ENCODE measurements at places on chromosomes 6 and 20.

DNA sequence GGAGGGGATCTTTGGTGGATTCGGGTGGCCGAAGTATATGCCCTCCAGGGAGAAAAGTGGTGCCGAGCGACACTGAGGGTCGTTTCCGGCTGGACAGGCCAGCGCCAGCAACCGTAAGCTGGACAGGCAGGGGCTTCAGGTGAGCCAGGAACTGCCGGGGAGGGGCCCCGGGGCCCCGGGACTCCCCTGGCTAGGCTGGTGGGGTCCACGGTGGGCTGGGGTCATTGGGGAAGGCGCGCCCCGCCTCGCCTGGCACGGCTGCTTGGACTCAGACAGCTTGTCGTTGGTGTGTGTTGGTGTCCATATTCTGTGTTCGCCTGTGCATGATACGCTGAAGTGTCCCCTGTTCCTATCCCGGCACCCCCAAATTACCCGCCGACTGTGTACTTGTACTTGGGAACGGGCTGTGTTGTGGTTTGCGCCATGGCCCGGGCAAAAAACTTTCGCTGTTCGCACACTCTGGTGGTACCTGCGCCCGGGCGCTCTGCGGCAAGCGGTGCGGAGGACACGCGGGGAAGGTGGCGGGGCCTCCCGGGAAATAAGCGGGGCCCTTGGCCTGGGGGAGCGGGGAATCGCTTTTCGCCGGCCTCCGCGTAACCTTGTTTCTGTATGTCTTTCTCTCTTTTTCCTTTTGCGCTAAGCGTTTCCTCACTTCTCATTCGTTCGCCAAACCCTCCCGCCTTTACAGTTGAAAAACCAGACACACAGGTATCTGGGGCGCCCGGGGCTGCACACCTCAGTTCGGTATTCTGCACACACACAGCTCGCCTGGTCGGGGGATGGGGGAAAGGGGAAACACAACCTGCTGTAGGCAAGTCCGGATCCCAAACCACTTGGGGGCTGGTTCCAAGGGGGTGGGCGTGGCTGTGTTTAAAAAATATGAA is 3.2 kb downstream of the GNAS start:
- no peak for DNase-seq

DNA sequence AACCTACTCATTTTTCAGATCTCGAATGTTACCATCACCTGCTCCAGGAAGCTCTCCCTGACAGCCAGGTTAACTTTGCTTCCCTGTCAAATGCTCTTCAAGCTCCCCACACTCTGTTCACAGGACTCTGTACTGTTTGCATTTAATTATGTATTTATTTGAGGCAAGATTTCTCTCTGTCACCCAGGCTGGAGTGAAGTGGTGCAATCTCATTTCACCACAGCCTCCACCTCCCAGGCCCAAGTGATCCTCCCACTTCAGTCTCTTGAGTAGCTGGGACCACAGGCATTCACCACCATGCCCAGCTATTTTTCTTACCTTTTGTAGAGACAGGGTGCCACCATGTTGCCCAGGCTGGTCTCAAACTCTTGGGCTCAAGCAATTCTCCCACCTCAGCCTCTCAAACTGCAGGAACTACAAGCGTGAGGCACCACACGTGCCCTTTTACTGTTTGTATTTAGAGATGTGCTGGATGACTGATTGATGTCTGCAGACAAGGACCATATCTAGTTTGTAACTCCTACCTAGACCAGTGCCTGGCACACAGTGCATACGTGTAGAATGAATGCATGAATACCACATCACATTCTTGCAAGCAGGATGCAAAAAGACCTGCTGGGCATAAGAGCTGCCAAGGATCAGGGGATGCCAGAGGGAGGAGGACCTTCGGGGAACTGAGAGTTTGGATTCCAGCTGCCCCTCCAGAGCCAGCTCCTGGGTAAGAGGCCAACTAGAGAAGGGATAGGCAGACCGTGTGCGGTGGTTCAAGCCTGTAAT is 15.6 kb upstream of the CBFA2T2 start:
- DNase-seq, result no peak

- no peak for DNase-seq
Measured at GRCh38 chr6:168090706-168091105, 11.7 kb upstream of the FRMD1 start.

GRCh38 chr20:43748274-43748673 is 21.5 kb upstream of the GTSF1L start:
- DNase-seq, result no peak

GRCh38 chr20:56722042-56722441 is 92.9 kb downstream of the TFAP2C start:
- peak; percentile 21 for DNase-seq

GRCh38 chr20:16555754-16556153 is 17.5 kb downstream of the KIF16B start:
- no peak for DNase-seq

DNA sequence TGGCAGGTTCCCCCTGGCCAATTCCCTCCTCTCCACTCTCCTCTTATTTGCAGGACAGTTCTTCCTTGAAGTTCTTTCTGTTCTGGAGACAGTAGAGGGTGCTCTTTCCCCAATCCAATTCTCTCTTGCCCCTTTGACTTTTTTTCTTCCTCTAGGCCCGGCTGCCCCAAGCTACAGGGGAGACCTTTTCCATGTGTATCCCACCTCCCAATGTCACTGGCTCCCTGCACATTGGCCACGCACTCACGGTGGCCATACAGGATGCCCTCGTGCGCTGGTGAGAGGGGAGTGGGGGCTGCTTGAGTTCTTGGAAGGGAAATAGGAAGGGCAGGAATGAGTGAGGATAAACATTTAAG is 1.5 kb downstream of the VARS2 start:
- no peak for DNase-seq

GRCh38 chr20:62303340-62304226 is 786 bp downstream of the ADRM1 start:
- no peak for DNase-seq

- no peak for DNase-seq
Measured at GRCh38 chr6:64815718-64816117, 891.3 kb downstream of the EYS start.

DNA sequence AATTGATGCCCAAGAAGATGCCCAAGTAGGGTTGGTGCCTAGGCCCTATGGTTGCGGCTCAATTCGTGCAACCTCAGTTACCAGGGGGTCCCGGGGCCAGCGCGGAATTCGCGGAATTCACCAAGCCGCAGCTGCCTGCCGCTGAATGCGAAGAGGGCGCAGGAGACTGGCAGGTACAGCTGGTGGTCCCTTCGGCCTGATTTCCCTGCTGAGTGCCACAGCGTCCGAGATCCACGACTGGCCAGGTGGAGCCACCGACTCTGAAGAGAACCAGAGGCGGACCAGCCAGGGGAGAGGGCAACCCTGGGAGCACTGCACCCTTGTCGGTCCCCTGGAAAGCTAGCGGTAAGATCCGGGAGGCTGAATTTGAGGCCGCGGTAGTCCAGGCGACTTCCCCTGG is 6.8 kb upstream of the TFAP2D start:
- DNase-seq, result no peak

DNA sequence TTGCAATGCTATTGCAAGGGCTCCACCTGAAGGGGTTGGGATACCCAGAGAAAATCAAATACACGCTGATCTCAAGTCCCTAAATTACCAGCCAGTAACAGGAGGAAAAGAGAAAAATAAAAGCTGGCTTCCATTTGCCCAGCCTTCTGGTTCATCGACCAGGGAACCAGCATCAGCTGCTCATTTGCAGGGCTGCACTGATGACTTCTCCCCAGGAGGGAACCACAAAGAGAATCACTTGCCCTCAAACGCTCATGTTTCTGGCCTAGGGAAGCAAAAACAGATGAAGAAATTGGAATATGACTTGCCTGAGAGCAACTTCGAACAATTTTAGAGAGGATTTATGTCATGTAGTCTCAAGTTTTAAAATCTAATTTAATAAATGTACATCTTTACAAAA is 119.7 kb downstream of the SH3BGRL2 start:
- DNase-seq, result no peak

DNA sequence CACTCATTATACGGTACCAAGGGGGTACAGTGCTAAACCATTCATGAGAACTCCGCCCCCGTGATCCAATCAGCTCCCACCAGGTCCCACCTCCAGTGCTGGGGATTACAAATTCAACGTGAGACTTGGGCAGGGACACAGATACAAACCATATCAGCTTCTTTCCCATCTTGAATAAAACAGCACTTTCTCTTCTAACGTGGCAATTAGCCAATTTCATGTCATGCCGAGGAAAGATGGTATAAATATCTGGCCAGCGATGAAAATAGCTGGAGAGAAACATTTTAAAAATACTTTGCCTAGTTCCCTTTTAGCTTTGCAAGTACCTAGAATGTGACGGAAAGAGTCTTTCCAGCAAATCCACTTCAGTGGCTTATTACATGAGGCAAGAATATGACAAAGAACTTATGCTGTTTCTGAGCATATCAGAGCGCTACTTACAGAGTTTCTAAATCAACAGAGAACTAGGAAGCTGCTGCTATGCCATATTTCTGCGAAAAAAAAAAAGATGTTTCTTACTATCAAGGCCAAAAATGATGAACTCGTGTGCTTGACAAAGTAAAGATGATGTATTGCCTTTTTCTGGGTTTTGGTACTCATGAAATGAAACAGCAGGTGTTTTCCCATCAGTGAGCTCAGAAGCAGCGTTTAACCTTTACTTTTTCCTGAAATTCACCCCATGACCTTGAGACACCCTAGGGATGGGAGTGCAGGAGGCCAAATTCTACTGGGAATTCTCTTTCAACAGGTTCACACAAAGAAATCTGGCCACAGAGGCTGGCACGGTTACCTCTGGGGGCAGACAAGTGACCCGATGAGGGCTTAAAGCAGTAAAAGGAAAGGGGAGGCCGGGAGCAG is 37.9 kb downstream of the AGPAT4 start:
- peak; percentile 15 for DNase-seq

DNA sequence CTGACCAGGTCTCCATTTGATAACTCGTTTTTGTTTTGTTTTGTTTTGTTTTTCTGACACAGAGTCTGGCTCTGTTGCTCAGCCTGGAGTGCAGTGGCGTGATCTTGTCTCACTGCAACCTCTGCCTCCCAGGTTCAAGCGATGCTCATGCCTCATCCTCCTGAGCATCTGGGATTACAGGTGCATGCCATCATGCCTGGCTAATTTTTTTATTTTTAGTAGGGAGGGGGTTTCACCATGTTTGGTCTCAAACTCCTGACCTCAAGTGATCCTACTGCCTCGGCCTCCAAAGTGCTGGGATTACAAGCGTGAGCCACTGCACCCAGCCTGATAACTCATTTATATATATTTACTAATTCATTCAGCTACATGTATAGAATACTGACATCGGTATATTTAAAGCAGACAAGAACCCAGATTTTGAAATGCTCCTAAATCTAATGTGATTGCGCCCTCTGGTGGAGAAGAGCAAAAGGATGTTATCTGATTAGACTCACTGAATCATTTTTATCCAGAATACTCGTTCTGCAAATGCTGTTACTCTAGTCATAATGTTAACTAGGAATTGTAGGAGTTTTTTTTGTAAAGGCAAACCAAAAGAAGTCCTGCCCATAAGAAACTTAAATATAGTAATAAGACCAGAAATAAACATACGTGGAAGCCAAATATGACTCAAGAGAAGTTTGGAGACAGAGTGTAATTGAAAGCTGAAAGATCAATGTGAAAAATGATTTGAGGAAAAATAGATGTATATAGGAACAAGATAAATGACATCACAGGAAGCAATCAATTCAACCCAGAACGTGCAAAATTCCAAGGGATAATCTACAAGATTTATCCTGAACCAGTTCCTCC is 5.3 kb upstream of the COL12A1 start:
- DNase-seq, result no peak

DNA sequence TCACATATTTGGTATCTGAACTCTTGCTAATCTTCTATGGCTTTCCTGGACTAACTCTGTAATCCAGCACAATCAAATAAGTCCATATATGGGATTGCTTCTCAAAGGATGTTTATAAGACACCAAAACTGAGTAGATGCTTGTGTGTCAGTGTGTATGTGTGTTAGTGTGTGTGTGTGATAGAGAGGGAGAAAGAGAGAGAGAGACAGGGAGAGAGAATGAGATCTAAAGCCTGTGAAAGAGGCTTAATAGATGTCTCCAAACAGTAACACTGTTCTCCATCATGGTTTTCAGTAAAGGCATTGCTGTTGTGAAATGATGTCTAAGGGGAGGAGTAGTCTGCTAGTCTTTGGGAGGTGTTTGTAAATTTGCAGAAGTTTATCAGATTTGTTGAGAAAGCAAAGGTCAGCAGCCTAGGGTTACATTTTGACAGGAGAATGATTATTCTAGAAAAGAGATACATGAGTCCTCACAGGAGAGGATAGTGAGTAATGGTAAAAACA is 73.9 kb upstream of the MLIP start:
- DNase-seq, result no peak

GRCh38 chr20:32481311-32482142 is 103.6 kb downstream of the NOL4L start:
- DNase-seq, result no peak

GRCh38 chr6:124694139-124694705 is 268.0 kb upstream of the RNF217 start:
- no peak for DNase-seq

GRCh38 chr6:3367630-3368029 is 89.2 kb downstream of the SLC22A23 start:
- no peak for DNase-seq

- no peak for DNase-seq
Measured at GRCh38 chr6:111552958-111553357, 52.7 kb downstream of the TRAF3IP2 start.

DNA sequence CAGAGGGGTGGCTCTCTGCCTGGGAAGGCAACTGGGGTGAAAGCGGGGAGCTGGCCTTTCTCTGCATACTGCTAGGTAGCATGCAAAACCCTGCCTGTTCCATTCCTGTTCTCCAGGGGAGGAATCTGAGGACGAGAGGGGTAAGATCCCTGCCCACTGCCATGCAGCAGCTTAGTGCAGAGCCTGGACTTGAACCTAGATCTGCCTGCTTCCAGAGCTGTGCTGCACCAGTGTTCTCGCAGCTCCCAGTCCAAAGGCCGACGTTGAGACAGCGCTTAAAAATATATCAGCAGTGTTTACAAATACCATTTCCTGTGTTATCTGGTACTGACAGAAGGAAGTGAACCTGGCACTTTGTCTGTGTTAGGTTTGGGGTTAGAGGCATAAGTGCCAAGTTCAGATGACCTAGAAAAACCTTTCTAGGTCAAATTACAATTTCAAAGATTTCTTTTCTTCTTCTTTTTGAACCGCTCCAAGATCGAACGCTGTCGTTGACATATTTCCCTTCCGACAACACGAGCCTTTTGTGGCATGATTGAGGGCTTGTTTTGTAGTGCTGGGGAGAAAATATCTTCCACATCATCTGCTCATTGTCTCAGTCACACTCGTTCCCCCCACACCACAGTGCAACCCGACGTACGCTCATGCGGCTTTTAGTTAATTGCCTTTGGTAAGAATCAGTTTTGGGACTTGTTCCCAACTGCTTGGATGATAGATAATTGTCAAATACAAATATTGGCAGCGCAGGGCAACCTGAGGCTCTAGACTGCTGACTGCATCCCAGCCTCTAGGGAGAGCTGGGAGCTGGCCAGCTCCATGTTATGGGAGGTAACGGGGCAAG is 44.6 kb downstream of the TOX2 start:
- DNase-seq, result no peak

- DNase-seq, result no peak
Measured at GRCh38 chr6:166927240-166927934, 29.0 kb downstream of the RNASET2 start.

- no peak for DNase-seq
Measured at GRCh38 chr20:54469952-54470351, 5.4 kb upstream of the DOK5 start.
